HCEC 1CT (cell line): ENCODE measurements at places on chromosomes 2 and 18.

- DNase-seq, result no peak
Measured at GRCh38 chr2:234788841-234789240, 163.0 kb upstream of the SH3BP4 start.

- DNase-seq, result no peak
Measured at GRCh38 chr2:221455214-221455613, 116.9 kb downstream of the EPHA4 start.

- DNase-seq, result peak; percentile 32
Measured at GRCh38 chr2:179264368-179265081, at the start of gene SESTD1. Gene SESTD1 (minus strand): TSS chr2:179264832. CDS start chr2:179191841, 72,991 bp downstream.

DNA sequence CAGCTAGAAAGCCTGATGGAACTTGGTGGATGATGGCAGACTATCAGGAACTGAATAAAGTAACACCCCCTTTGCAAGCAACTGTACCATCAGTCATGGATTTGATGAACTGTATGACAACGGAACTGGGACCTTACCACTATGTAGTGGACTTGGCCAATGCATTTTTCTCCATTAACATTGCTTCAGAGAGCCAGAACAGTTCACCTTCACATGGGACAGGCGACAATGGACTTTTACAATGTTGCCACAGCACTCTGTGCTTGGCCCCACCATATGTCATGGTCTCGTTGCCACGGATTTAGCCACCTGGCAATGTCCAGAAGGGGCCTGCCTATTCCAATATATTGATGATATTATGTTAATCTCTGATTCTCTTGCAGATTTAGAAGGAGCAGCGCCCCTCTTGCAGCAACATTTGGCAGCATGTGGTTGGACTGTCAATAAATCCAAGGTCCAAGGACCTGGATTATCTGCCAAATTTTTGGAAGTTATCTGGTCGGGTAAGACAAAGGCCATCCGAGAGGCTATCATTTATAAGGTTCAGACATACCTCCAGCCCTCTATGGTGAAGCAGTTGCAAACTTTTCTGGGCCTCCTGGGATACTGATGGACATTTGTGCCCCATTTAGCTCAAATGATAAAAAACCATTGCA lies 52.2 kb upstream of the ZC3H15 start:
- no peak for DNase-seq

- DNase-seq, result no peak
Measured at GRCh38 chr2:239979243-239980023, 45.7 kb downstream of the NDUFA10 start.

DNA sequence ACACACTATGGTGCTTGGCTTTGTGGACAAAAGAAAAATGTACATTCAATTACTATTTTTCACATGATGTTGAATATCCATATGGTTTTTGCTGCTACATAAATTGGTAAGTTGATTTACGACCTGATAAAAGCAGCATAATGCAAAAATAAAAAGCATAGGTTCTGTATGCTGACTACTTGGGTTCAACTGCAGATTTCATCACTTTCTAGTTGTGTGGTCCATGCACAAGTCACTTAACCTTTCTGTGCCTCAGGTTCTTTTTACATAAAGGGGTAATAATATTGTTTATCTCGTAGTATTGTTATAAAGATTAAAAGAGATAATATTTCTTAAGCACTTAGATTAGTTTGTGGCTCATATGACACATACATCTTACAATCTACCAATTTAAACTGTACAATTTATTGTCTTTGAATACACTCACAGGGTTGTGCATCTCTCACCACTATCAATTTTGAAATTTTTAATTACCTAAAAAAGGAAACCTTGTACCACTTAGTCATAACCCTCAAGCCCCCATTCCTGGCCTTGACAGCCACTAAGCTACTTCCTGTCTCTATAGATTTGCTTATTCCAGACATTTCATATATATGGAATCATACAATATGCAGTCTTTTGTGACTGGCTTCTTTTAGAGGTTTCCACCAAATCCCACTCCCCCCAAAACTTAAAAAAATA lies 1443.9 kb downstream of the SUCLG1 start:
- no peak for DNase-seq

- no peak for DNase-seq
Measured at GRCh38 chr2:120976501-120977307, 241.0 kb downstream of the GLI2 start.

GRCh38 chr2:81235601-81236000 lies 931.0 kb upstream of the LRRTM1 start:
- DNase-seq, result no peak

GRCh38 chr18:12668041-12668440 lies 10.1 kb upstream of the SPIRE1 start:
- DNase-seq, result no peak

DNA sequence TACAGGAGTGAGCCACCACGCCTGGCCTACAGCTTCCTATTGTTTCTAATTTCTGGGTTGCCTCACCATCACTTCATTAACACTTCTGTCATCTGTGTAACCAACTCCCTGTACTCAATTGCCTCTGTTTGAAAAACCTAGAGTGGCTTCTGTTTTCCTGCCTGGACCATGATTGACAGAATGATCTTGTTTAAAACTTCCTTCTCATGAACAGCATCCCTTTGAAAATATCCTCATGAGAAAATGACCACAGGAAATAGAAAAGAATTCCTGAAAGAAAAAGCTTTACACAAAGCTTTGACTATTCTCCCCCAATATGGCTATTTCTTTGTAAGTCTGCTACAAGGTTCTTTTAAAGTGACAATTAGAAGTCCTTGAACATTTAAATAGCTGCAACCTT lies 672.3 kb downstream of the ARHGAP15 start:
- no peak for DNase-seq

- DNase-seq, result peak; percentile 31
Measured at GRCh38 chr2:159661286-159661685, 44.9 kb upstream of the BAZ2B start.

DNA sequence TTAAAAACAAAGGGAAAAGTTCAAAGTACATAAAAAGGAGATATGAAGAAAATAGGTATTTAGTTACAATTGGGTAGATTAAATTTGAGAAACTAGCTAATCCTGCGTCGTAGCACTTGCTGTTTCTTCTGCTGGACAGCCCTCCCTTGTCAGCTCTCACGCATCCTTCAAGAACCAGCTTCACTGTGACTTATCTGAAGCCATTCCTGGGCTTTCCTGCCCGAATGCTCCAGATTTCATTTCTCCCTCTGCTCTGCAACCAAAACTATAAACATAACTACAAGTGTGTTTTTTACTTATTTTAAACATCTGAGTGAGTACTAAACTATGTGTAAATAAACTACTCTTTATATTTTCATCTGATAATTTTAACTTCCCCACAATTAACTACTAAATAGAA lies 149.2 kb downstream of the MTCL1 start:
- no peak for DNase-seq

DNA sequence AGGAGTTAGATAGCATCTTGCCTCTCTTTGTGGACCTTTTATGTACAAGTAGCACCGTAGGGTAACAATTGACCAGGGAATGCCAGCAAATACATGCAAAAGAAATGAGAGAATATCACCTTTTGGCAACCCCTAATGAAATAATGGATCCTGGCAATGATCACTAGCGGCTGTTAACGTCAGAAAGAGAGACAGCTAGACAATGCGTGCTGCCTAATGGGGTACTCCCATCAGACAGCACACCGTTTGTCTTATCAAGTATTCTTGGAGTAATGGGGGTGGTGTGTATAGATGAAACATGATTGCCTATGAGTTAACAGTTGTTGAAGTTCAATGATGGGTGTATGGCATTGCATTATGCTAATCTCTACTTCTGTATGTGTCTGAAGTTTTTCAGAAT lies 1.6 kb downstream of the ELAC1 start:
- no peak for DNase-seq

DNA sequence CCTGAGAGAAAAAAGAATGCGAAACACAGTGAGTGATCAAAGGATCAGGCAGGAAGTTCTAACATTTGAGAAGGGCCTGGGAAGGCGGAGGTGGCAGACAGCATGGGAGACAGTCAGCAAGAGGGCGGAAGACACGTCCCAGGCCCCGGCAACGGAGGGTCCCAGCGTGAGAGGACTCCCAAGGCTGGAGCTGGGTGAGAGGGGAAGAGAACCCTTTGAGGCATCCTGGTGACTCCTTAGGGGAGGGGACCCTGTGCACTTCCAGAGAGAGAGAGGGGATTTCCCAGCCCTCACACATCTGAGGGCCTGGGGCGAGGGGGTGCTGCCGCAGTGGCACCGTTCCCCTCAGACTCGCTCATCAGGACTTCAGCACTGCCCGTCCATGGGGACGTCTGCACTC lies 133.4 kb downstream of the RTP5 start:
- DNase-seq, result no peak

DNA sequence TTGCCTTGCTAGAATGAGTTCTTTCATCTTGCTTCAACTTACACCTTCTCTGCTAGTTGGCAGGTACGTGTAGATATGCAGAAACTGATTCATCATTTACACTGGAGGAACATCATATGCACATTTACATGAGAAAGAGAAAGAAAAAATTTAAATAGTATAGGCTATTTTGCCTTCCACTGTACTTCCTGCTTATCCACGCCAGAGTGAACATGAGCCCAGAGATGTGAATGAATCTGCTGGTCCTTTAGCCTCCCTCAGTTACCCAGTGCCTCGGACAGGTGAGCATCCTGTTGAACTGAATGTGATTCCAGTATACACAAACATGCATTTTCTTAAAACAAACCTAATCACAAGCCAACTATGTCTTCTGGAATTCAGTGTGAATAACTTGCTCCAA lies 83.6 kb downstream of the SESTD1 start:
- no peak for DNase-seq

GRCh38 chr2:196399722-196400691 lies 228.6 kb upstream of the STK17B start:
- peak; percentile 93 for DNase-seq

GRCh38 chr2:216242365-216242764 lies 129.9 kb downstream of the MARCHF4 start:
- no peak for DNase-seq

DNA sequence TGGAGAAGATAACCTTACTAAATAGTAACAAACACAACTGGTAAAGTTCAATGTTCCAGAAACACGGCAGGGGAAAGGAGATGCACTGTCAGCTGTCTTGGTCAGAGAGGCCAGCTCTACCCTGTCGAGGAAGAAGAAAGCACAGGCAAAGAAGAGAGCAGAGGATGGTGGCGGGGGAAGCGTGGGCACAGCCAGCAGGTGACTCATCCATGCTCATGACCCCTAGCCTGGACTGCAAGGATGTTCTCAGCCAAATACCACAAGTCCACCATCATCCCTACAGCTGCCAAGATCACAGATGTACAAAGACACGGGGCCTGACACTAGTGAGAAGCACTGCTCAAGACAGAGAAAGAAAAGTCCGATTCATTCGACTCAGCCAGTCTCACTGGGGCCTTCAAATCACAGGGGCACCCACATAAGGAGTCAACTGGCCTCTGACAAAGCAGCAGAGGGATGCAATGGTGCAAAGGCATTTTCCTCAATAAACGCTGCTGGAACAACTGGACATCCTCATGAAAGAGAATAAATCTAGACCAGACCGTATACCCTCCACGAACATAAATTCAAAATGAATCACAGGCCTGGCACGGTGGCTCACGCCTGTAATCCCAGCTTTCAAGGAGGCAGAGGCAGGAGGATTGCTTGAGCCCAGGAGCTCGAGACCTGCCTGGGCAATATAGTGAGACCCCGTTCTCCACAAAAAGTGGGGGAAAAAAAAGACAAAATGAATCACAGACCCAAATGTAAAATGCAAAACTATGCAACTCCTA lies 5.6 kb downstream of the DTYMK start:
- DNase-seq, result peak; percentile 98

DNA sequence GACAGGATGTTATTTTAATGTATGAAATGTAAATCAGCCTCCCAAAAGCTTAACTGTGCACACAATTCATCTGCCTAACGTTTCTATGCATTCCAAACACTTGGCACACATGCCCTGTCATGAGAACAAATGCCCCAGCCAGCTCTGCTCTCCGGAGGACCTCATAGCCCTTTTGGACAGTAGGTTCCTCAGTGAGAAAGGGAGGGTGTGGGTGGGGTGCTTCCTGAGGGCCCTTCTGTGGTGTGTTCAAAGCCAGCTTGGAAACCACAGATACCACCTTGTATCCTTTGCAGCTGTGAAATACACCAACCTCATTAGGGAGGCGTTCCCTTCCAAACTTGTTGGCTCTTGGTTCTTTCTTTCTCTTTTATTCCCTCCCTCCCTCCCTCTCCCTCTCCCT lies 102.2 kb upstream of the ASB18 start:
- DNase-seq, result no peak

DNA sequence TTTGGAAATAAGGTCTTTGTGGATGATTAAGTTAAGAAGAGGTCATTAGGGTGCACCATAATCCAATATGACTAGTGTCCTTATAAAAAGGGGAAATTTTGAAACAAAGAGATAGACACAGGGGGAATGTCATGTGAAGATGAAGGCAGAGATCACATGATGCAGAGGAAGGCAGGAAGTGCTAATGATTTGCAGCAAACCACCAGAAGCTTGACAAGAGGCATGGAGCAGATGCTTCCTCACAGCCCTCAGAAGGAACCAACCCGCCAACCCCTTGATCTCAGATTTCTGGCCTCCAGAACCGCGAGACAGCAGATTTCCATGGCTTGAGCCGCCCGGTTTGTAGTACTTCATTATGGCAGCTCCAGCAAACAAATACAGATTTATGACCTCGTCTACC lies 17.4 kb upstream of the SMARCAL1 start:
- no peak for DNase-seq

DNA sequence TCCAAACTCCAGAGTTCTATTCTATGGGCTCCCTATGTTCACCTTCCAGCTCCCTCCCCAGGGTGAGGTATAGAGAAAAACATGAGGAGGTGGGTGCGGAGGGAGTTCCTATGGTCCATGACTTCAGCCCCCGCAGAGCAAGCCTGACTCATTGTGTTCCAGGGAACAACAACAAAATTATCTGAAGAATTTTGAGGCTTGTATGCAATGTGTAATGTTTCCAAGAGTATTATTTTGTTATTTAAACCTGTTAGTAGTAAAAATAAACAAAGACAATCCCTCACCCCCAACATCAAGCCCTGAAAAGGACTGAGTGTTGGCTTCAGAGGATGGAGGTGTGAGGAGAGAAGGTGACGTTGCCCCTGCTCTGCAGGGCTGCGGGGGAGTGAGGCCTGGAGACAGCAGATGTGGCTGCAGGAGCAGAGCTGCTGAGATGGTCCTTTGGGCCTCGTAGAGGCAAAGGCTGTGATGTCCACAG lies 29.0 kb downstream of the LAMA3 start:
- peak; percentile 76 for DNase-seq

DNA sequence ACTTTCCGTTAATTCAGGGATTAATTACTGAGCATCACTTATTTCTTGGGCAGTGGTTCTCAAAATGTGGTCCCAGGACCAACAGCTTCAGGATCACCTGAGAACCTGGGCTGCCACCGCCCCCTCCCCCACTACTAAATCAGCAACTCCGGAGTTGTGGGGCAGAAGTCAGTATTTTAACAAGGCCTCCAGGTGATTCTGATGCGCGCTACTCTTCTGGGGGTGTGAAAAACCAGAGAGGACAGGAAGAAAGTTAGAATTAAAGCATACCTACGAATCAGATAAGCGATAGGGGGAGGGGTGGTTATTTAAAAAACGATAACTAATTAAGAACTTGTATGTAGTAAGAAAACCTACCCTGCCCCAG lies 319 bp downstream of the ZSCAN30 start:
- no peak for DNase-seq
